HT-29 (cell line): ENCODE measurements at places on chromosomes 6 and 20.
A peak's percentile ranks its signal among the peaks of the same experiment; 100 is the strongest.

GRCh38 chr20:63977739-63978276, 1.6 kb downstream of the SAMD10 start:
- DNase-seq: peak; percentile 53

DNA sequence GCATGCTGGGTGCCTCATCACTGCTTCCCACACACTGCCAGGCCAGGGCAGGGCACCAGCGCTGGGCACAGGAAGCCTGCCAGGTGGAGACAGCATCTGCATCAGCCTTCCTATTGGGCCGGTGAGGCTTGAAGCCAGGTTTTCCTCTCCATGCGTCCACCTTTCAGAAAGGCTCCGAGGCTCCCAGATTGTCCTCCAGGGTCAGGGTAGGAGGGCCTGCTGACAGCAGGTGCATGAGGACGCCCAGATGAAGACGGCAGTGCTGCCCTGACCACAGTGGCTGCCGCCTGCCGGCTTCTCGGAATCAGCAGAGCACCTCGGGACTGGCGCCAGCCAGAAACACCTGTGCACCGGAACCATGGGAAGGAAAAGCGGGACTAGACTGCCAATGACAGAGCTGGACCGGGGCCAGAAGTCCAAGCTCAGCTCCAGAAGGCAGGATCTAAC, 170.5 kb upstream of the CST7 start:
- no peak for DNase-seq

DNA sequence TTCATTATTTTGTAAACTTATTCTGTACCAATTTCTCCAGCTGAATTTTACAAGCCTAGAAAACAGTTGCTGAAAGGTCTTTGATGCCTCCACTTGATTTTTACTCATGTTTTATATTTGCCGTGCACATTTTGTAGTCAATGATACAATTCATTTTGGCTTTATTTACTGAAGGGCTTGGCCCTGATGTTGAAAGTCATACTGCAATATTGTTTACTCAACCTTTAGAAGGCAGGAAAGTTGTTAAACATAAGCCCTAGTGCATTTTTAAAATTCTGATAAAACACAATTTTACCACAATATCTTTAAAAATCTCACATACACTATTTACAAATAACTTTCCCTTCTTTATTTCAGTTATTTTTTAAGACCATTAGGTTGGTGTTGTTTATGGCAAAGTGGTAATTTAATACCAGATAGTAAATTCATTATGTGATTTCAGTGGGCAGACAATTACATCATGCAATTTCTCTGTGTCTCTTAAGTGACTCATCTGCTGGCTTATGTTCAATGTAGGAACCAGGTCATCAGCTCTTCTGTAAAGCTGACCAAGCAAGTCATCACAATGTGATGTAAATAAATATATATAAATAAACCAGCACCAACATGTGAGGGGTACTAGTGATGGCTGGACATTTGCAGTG, 121.1 kb upstream of the SLC35B3 start:
- no peak for DNase-seq

DNA sequence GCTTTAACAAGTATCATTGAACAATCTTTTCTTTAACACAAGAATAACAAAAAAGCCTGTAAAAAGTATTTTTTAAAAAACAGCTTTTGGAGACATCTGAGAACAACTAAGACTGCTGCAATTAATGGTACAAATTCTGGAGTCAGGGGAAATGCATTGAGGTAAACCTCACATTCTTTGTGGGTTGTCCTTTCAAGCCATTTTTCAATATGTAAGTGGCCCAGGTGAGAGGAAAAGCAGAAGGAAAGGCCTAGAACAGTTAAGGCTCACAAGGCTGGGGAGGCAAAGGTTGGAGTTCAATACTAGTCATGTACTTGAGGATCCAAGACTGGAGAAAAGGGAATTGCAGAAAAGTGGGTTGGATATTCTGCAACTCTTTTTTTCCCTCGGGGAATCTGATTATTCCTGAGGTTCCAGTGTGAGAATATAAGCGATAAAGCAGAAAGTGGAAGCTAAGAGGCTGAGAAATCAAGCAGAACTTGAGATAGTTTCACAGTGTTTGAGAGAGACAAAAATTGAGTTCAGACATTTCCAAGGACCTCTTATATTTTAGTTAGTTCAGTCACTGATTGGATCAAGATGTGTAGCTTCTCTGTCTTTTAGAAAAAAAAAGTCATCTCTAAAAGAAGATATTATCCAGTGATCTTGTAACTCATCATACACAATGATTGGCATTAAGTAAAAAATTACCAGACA, 25.0 kb upstream of the TXLNB start:
- DNase-seq: no peak

GRCh38 chr20:32149566-32150170, 40.2 kb downstream of the TM9SF4 start:
- DNase-seq: no peak

GRCh38 chr6:134172020-134172705, 119.7 kb upstream of the SLC2A12 start:
- DNase-seq: no peak

GRCh38 chr6:111266276-111266675, 179.0 kb downstream of the SLC16A10 start:
- no peak for DNase-seq

GRCh38 chr6:56235245-56235644, 12.1 kb downstream of the COL21A1 start:
- DNase-seq: no peak

- DNase-seq: no peak
These were observed 177.2 kb upstream of the COL21A1 start for GRCh38 chr6:56424542-56425083.

- DNase-seq: no peak
These were observed 54.1 kb upstream of the SHLD1 start for GRCh38 chr20:5696011-5696559.

DNA sequence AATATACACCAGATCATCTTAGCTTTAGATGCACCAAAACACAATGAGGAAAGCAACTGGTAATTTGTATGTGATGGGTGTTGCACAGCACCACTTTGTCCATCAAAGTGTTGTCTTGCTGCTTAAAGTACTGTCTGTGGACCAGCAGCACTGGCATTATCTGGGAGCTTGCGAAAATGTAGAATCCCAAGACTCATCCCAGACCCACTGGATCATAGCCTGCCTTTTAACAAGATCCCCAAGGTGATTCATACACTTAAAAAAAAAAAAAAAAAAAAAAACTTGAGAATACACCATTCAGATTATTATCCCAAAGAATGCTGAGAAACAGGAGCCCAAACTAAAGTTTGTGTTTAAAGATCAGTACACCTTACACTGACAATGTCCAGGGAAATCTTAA, 123.4 kb downstream of the TASP1 start:
- no peak for DNase-seq

DNA sequence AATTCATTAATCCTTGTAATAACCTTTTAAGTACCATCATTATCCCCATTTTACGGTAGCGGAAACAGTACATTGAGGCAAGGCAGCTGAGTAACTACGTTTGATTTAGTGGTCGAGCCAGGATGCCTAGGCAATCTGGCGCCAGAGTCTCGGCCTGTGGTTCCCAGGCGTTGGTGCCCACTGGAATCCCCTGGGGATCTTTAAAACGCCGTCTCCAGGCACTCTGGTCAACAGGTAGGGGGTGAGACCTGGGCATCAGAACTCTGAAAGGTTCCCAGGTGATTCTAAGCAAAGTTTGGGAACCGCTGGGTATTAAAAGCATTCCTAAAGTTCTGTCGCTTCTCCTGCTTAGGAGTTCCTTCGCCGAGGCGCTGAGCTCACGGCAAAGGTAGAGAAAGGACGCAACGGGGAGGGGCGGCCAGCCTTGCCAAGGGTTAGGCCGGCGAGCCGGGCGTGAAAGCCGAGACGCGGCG, 939 bp downstream of the DTNBP1 start:
- DNase-seq: no peak

- DNase-seq: no peak
These were observed 203.9 kb upstream of the MARCKS start for GRCh38 chr6:113653275-113653674.

DNA sequence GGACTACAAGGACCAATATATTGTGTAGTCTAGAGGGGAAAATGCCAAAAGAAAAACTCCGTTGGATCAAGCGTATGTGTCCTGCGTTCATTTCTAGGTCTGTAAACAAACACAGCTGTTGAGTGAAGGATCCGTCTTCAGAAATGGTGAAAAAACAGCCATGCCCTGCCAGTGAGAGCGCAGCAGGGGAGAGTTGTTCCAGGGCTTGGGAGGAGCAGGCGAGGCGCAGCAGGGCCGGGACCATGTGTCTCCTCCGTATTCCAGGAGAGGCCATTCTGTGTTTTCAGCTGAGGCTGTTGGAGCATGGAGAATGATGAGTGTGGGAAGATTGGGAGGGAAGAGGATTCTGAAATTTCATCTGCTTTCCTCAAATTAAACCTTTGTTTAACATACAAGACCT, 38.0 kb downstream of the BMP6 start:
- no peak for DNase-seq

GRCh38 chr20:45049904-45050471, 50.9 kb downstream of the KCNS1 start:
- DNase-seq: no peak

GRCh38 chr6:132907914-132908313, 93.5 kb downstream of the RPS12 start:
- DNase-seq: no peak

- no peak for DNase-seq
These were observed 84.2 kb upstream of the ARMC2 start for GRCh38 chr6:108763931-108764579.
